ENCODE measurements at places on chromosomes 12 and 14.

DNA sequence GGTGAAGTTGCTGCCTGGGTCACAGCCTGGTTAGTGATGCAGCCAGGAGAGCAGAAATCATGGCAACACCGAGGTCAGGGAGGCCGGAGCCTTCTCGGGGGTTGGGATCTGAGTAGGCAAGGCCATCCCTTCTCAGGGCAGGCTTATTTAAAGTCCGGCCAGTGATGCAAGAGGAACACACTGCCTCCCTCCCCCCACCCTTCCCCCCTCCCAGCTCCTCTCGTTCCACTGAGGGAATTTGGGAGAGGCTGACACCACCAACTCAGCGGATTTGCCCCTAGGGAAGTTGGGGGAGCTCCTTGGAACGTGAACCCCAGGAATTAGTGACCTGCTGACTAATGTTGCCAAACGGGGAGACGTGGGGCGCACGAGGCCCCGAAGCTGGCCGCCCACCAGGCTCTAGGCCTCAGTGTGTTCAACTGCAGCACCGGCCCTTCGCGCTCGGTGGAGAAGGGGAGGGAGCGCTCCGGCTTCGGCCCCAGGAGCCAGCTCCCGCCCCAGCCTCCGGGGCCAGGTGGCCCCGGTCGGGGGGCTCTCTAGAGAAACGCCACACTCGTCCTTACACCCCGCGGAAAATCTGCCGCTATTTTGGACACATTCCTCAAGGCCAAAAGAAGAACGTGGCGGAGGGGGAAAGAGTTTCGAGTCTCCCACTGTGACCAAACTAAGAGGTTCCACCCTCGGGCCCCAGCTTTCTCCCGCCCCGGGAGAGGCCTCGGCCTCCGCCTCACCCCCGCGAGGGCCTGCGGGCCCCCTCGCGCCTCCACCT, 1.6 kb downstream of the CTDSP2 start:
- DNase-seq = peak; percentile 50

- DNase-seq = no peak
These were observed 4.3 kb downstream of the COQ10A start for GRCh38 chr12:56271031-56271430.

DNA sequence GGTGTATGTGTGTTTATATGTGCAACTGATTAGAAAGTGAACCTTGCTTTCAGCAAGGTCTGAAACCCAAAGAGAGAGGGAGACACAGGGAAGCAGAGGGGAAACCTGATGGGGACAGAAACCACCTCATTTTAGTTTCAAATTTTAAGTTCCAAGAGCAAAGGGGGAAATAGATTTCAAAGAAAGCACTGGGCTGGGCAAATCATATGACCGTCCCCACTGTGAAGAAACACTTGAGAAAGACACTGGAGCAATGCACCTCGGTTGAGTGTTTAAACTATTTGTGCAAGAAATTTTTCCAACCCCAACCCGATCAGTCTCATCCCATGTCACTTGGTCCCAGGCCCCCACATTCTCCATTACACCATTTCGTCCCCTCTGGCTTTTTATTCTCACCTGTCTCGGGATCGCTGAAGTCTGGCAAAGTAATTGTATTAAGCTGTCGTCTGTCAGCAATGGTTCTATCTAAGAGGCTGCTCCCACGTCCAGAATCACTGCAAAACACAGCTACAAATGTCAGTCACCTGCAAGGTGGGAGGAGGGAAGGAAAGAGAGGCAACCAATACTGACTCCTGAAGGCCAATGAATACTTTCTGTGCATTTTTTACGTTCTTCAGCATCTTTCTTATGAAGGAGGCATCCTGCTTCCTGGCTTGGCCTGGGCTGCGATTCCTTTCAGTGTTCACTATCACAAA, 205.7 kb downstream of the TTC7B start:
- no peak for DNase-seq

- no peak for DNase-seq
These were observed 36.6 kb downstream of the RTL1 start for GRCh38 chr14:100866666-100867630.

DNA sequence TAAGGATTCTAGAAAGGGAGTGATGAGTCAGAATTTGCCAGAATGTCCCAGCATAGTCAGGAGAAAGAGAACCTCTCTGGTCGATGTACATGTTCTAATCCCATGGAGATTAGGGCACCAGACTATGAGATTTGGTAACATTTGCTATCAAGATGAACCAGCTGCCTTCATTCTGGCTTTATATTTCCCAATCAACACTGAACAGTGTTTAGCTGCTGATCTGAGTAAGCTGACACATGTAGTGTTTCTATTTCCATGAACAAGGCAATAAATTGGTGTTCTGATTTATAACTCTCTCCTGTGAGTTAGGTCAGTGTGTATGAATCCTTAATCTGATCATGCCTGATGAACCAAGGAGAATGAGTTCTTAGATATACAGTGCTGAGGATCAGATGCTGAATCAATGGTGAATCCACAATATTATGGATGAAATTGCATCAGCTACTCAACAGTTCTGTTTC, 158.0 kb upstream of the AMIGO2 start:
- DNase-seq = no peak

- peak; percentile 48 for DNase-seq
These were observed 114.7 kb downstream of the SLC8A3 start for GRCh38 chr14:70073924-70074566.

DNA sequence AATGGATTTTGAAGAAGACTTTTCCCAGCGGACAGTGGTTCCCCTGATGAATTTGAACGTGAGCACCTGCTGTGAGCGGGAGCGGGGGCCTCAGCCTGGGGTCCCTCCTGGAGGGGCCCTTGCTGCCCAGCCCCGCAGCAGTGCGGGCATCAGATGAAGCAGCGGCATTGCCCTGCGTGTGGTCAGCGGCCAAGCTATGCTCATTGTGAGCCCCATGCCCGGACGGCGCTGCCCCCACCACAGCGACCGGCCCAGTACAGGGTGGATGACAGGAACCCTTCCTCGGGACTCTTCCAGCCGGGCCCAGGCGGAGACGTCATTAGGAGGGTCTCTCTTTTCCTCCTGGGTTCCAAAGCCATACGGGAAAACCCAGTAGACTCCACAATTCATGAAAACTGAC, 3.5 kb downstream of the LRCOL1 start:
- DNase-seq = no peak
